Globus pallidus (tissue), 1 donor: ENCODE measurements at places on chromosomes 1 and 21.

DNA sequence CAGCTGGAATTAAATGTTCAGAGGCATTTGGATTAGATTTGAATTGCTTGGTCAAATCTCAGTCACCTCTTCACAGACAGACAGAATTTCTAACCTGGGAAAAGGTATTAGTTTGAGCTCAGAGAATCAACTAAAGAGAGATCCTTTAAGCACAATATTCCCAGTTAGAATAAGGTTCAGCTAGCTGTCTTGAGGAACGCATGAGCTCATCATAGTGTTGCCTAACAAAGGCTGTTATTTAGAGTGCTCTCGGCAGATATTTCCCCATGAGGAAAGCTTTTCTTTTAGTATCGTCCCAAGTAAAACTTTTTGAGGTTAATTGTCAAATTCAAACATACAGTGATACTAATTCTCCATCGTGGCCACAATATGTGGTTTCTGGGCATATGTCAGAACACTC lies 269.9 kb downstream of the HLX start:
- DNase-seq = no peak

- DNase-seq = peak; percentile 69
Measured at GRCh38 chr1:226125097-226125630, 61.4 kb downstream of the ACBD3 start.

DNA sequence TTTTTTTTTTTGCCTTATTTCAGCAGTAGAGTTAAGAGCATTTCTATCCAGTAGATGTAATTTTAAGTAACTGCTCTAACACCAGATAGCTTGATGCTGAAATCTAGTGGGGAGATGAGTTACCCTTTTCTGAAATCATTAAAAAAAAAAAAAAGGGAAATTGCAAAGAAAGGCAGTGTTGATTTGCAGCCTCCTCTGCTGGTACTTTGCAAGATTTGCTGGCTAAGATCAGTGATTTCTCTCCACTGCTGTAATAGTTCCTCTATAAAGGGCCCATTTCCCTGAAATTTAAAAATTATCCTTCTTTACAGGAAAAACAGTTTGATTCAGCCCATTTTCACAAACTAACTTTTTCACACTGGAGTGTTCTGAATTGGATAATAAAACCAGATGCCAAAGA lies 120.6 kb downstream of the PTBP2 start:
- DNase-seq = no peak

GRCh38 chr1:212628813-212629415 lies 20.4 kb downstream of the ATF3 start:
- DNase-seq = no peak

- no peak for DNase-seq
Measured at GRCh38 chr1:180934563-180934962, 21.9 kb downstream of the KIAA1614 start.

DNA sequence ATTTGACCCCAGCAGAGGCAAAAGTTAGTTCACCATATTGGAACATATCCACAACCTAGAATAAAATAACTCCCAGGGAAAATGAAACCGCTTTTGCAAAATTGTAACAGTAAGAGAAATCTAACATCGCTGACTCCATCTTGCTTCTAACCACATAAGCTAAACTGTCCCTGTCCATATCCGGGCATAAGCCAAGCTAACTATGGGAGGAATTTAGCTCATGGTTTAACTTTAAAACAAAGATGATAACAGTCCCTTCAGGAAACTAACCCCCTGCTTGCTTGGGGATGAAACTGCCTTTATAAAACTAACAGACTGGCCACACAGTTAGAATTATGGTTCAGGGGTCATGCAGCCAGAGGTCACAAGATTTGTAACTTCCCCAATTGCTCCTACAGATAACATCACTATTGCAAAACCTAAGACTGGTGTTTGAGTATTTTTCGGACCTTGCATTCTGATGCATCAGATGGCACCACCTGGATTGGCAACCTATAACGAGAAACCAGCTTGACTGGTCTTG lies 46.3 kb downstream of the TESK2 start:
- no peak for DNase-seq

DNA sequence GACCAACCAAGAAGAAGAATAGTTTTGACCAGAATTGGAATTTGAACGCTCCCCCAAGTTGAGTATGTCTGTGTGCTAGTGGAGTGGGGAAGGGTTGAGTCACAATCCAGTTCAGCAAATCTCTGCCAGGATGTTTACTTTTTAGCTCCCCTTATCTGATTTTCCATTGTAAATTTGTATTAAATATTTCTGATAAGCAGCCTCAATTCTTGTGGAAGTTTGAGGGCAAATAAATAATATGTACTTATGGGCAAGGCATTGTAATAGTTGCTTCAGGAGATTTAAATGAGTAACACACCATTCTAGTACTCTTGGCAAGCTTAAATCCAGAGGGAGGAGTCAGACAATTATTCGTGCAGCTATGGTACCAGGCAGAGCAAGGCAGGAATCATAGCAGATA lies 14.4 kb downstream of the CXADR start:
- DNase-seq = no peak

DNA sequence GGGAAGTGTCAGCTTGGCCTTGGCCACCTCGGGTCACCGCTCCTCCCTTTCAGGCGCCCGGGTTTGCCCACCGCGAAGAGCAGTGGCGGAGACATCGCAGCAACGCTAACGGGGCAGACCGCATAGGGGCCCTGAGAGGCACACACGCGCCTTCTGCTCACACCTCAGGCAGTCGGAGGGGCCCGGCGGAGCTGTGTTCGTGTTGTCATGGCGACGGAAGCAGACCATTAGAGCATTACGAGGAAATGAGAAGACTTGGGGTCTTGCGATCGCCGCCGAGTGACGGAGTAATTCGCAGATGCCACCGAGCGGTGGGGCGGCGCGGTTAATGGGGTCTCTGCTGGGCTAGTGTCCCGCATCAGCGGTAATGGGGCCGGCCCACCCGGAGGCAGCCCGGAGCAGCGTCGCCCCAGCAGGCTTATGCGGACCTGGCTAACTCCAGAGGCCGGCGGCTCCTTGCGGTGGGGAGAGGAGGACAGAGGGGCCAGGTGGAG lies 144.1 kb downstream of the TNR start:
- no peak for DNase-seq

- DNase-seq = no peak
Measured at GRCh38 chr1:245863566-245864184, 643.4 kb downstream of the SMYD3 start.

DNA sequence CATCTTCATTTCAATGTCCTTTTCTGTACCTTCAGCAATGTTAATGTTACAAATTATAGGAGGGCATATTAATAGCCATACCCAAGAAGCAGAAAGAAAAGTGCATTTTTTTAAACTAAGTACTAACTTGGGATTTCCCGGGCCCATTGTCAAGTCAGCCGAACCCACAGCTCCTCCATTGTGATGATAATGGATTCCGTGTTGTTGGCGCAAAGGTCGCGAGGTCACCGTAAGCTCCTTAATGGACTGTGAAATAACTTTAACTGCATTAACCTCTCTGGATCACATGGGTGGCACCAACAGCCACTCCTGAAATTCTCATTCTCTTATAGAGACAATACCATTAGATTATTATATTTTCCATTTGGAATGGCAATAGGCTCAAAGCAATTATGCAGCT lies 250.6 kb upstream of the RRP15 start:
- DNase-seq = no peak

DNA sequence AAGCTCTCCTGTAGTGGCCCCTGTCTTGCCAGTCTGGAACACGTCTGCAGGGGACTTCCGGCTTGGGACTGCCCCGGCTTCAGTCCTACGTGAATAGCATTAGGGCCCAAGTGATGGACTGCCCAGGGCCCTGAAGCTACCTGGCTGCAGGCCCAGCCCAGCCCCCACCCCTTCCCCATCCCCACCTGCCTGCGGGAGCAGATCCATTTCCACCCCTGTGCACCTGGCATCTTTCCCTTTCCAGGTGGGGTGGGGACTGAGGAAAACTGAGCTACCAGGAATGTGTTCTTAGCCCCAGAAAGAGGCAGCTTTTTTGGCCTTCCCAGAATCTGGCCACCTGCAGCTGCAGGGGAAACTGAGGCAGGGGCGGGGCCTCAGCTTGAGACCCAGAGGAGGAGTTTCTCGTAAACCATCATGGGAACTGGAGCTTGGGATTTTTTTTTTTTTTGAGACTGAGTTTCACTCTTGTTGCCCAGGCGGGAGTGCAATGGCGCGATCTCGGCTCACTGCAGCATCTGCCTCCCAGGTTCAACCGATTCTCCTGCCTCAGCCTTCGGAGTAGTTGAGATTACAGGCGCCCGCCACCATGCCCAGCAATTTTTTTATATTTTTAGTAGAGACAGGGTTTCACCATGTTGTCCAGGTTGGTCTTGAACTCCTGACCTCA lies 3.2 kb downstream of the EDN2 start:
- DNase-seq = no peak

- DNase-seq = peak; percentile 47
Measured at GRCh38 chr1:33048426-33048825, 11.7 kb upstream of the AK2 start.

- no peak for DNase-seq
Measured at GRCh38 chr1:161076410-161076809, 6.7 kb upstream of the ARHGAP30 start.

DNA sequence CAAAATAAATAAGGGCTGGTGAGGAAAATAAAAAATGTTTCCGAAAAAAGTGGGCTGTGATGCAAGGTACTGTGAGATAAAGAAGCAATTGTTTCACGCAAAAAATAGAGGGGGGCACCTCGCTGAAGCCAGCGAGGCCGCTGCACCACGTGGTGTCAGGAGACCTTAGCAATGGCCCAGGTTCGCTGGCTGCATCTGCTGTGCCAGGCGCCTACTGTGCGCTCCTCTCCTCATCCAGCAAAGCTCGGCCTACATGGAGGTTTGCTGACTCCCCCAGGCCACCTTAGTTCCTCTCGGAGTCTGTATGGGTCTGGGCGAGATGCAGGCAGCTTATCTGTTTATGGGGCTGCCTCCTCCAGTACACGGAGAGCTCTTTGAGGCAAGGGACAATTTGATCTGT lies 119.6 kb downstream of the NR5A2 start:
- DNase-seq = no peak

DNA sequence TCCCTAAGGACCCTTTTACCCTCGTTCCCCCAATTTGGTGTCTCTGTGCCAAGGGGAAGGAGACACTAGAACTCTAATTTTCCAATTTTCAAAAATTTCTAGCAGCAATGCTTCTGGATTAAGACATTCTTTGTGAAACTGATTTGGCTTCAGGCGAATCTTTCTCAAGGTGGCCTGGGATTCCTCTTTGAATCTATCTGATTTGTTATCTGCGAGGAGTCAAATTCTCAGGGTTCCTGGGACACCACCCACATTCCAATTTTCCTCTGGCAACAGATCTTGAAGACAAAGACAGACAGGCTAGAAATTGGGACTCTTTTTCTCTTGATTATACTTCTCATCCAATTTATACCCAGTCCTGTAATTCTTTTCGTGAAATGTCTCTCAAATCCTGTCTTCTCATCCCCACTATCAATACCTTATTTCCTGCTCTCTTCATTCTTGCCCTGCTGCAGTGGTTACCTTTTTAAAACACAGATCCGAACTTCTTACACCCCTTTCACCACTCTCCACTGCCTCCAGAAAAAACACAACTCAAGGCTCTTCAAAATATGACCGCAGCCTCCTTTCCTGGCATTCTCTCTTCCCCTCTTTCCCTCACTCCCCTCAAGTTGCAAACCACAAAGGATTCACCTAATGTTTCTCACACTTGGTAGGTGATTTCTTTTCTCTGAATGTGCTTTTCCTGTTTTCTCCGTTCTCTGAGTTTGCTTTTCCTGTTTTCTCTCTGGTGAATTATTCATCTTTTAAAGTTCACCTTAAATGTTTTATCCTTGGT lies 2.7 kb upstream of the MPZL1 start:
- DNase-seq = no peak

GRCh38 chr1:208108213-208108608 lies 136.0 kb downstream of the PLXNA2 start:
- no peak for DNase-seq

GRCh38 chr21:42129300-42130266 lies 58.5 kb downstream of the UMODL1 start:
- no peak for DNase-seq

DNA sequence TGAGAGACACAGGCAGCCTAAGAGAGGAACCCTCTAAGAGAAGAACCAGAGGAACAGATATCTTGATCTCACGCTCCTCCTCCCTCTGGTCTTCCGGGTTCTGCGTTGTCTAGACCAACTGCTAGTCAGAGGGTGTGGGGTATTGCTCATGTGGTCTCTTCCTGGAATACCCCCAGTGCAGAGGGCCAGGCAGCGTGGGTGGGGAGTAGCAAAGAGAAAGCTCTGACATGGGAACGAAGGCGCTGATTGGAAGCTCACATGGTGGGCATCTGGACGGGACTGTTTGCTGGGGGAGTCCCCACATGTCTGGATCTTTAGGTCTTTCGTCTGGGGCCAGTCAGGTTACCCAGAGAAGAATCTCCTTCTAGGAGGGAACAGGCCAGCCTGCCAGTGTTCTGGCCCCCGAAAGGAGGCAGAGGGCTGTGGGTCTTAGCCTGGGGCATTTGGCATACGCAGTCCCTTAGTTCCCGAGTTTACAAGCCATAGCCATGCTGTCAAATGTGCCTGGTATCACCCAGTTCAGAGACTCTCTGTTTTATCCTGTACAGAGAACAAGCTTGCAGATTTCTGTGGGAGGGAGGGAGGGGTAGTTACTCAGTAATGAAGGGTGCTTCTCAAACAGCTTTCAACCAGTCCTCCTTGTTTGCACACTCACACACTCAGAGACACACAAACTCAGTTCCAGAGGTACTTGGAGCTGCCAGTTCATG lies 18.3 kb upstream of the IL6R start:
- no peak for DNase-seq

DNA sequence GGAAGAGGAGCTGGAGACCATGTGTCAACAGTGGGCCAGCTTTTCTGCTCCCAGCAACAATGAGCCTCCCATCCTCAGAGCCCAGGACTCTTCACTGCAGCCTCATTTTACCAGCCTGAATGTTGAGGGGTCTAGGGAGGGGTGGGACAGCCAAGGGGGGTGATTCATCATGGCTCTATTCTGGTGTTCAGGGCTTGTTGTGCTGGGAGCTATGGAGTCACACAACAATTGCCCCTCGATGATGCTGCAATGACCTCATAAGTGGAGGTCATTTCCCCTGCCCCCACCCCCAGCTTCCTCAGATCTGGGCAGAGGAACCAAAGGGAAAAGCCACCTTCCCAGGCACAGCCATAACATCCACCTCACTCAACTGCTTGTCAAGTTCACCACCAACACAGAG lies at the start of gene LELP1:
Gene LELP1 (plus strand): TSS at position 301 of the 400 bp plus-strand sequence. CDS start 1,278 bp downstream, outside the sequence.
- DNase-seq = no peak

GRCh38 chr1:147243228-147243685 lies 773 bp downstream of the CHD1L start:
- DNase-seq = peak; percentile 46

DNA sequence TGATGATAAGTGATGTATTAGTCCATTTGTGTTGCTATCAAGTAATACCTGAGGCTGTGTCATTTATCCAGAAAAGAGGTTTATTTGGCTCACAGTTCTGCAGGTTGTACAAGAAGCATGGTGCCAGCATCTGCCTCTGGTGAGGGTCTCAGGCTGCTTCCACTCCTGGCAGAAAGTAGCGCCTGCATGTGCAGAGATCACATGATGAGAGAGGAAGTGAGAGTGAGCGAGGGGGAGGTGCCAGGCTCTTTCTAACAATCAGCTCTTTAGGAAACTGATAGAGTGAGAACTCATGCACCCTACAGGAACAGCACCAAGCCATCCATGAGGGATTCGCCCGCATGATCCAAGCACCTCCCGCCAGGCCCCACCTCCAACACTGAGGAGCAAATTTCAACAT lies 2.2 kb upstream of the FHAD1 start:
- DNase-seq = no peak
